ENCODE measurements at places on chromosomes 16 and 17. TPM values are rescaled to one million over a fixed set of nuclear protein-coding genes. Genes with fewer than 3 reads are reported as not detected.

GRCh38 chr16:85195900-85196772 lies 83.9 kb upstream of the CIBAR2 start:
- DNase-seq: no peak

- DNase-seq: no peak
These were observed 16.3 kb downstream of the LIG3 start for GRCh38 chr17:34996422-34997285.

The OR2C1 gene
- total RNA-seq: not detected

The PROCA1 gene
- 2.1 TPM for total RNA-seq

The RAPGEFL1 gene
- 2.4 TPM for total RNA-seq

DNA sequence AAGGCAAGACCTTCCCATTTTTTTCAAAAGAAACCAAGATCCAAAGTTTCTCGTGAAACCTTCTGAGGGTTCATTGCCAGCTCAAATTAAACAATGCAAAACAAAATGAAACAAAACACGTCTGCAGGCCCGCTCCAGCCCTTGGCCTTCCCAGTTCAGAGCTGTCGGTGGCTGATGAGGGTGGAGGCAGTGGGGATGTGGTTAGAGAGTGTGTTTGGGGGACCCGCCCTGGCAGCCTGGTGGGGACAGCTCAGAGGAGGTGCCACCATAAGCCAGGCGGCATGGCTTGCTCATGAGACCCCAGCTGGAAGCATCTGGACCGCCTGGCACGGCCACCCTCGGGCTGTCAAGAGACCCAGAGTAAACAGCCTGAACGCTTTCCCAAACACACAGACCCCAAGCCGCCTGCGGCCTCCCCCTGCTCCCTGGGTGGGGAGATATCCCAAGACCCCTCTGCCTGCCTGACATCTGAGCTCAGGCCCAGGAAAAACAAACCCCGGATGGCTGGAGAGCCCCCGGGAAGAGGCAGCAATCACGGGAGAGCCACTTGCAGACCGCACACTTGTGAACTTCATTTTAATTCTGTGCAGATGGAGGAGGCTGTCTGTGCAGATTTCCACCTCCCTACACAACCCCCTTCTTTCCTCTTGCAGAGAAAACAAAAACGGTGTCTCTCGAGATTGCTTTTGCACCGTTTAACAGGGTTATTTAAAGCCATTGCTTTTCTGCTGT lies 35.4 kb upstream of the LITAF start:
- DNase-seq: no peak

DNA sequence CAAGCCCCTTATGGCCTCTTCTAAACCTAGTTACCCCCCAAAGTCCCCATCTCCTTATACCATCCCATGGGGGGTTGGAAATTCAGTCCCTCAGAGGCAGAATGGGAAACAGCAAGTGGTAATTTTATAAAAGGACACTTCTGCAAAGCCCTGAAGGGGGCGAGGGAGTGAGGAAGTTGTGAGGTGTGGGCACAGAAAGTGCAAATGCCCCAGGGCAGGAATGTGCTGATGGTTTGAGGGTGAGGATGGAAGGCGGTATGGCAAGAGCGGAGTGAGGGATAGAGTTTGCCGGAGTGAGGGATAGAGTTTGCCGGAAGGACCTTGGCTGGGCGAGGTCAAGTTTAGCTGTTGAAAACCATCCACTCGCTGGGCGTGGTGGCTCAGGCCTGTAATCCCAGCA lies 52.7 kb downstream of the HAPSTR1 start:
- no peak for DNase-seq

The NAGS gene
- 2.5 TPM for total RNA-seq

The ATF7IP2 gene
- total RNA-seq: 4.1 TPM

- DNase-seq: no peak
These were observed 967 bp upstream of the CDH15 start for GRCh38 chr16:89170346-89171215.

The PRSS21 gene
- total RNA-seq: not detected

Measured in esophagus muscularis mucosa (tissue), 4 donors.